ENCODE measurements at places on chromosomes 7 and 10.

GRCh38 chr10:11828682-11829284 is 5.6 kb downstream of the PROSER2 start:
- DNase-seq: no peak

GRCh38 chr10:21261842-21262294 is 263.6 kb downstream of the SKIDA1 start:
- no peak for DNase-seq

DNA sequence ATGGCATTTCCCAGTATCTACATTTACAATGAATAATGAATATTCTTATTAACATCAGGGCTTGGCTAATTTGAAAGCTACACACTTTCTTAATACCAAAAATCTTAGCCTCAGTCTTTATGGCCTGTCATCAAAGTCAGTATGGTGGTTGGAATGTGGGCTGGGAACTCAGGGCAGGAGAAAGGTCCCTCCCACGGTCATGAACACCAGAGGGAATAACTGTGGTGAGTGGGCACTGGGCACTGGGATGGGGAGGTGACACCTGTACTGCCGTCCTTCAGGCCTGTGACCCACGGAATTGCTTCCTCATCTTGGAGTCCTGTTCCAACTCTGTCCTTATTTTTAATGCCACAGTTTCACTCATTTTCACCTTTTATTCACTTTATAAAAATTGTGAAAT is 276.9 kb upstream of the PLPP4 start:
- DNase-seq: no peak

DNA sequence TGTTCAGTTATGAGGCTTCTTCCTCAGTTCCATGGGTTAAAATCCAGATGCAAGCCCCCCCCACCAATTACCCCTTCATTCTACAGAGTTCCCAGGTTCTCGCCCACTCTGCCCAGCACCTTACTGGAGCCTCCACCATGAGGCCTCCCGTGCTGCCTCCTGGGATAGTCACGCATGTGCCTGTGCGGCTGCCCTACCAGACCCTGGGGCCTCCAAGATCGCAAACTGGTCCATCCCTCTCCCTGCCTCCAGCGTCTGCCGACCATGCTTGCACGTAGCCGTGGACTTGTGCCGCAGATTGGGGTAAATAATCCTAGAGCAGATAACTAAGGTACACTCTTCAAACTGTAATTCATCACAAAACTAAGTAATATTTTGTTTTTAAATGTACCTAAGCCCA is 611.2 kb downstream of the PTPRN2 start:
- DNase-seq: no peak

DNA sequence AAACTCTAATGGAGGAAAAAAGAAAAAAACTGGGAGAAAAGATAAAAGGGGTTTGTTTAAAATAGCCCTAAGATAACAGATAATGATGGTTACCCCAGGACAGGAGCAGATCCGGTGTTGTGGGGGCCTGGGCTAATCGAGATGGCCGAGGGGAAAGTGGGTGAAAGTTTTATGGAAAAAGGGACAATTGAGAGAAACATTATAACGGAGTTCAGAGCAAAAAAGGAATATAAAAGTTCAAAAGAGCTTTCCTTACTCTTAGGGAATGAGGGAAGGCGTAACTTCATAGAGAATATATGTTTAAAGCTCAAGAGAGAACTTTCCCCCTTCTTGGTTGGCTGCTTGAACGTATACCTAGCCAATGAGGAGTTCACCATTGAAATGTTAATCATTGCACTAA is 131.4 kb downstream of the BAMBI start:
- DNase-seq: no peak

DNA sequence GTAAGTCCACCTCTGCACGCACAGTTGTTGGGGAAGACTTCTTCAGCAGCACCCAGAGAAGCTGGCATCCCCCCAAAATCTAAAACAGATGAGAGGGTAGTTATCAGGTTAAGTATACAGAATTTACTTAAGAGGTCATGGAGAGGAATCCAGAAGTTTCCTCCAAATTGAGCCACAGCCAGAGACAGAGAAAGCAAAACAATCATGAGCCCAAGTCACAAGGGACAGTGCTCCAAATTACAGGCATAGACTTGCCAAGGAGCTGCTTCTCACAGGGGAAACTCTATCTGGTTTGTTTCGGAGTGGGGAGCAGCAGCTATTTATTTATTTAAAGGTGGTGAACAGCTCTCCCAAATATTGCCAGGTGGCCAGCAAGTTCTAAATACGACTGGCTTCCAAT is 308.4 kb downstream of the SKIDA1 start:
- no peak for DNase-seq

DNA sequence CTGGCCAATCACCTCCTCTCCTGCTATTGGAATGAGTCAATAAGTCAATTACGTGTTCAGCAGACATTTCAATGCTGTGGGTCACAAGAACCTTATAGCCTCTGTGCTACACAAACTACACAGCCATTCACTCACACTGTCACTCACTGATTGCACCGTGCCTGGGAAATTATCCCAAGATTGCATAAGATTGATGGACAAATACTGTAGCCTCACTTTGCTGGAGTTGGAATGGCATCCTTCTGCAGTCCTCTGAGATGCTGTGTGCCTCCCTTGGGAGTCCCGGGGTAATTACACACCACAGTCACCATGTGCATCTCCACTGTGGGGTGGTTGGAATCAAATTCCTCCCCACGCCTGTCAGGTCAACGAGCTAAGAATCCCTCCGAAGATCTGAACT is 358.7 kb upstream of the MGMT start:
- DNase-seq: no peak

GRCh38 chr10:31847515-31847914 is 81.1 kb downstream of the ARHGAP12 start:
- no peak for DNase-seq

DNA sequence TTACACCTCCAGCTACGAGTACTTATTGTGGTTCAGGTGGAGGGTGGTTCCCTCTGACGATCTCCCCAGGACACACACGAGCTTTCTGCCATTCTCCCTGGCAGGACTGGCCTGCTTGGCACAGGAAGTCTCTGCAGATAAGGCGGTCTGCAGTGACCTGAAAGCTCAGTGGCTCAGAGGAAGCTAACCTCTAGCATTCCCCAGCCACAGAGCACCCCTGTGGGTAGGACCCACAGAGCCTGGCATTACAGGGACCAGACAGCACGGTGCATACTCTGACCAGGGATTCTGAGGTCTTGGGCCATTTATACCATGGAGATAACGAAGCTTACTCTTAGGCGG is 1.9 kb upstream of the GPR146 start:
- DNase-seq: no peak

DNA sequence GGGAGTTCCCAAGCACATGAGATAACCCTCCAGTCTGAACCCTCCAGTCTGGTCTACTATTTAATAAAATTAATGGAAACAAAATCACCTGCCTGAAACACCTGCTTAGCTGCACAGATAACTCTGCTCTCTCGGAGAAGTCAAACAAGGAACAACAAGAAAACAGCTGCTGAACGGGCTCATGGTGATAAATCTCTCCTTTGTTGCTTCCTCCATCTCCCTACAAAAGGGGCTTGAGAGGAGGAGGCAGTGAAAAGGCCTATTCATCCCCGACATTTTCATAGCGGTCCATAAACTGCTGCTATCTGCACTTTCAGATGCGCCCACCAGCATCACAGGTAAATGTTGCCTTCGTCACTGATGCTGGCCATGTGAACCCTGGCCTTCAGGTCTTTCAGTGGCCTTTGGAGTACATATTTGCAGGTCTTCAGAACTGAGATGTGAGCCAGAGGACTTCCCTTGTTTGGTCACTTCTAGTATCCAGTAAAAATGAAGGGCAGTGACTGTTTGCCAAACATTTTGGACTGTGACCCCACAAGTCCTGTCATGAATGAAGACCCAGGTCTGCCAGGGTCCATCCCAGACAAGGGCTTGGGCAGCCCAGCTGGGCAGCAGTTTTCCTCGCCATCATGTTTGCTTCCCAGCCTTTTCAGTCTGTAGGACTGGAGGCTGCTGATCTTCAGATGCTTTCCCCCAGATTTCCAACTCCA is 15.9 kb downstream of the FKBP6 start:
- no peak for DNase-seq

DNA sequence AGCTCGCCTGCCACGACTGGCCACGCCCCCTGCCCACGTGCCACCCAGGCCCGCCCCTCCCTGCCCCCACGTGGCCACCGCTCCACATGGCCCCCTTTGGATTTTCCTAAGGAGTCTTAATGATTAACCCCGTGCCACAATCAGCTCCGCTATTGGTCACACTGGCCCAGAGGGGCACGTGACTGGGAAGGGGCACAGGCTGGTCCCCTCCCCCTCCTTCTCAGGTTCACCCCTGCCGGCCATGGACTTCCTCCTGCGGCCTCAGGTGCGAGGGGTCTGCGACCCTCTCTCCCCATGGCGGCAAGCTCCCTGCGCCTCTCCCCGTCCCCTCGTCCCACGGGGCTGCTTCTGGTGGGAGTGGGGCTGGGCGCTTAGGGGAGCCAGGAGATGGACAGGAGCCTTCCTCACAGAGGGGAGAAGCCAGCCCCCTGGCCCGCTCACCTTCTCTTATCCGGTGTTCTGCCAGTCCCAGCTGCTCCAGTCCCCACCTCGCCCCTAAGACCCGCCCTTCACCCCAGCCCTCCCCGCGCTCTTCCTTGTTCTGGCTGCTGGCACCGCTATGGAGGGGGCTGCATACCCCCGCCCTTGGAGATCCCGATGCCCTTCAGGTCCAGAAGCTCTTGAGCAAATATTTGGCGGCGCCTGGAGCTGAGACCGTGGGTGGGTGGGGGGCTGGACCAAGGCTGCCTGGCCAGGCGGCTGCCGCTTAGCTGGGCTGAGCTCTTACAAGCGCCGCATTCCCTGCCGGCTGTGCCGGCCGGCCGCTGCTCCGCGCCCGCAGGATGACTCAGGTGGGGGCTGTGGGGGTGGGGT is 3.2 kb downstream of the SLC4A2 start:
- no peak for DNase-seq

- no peak for DNase-seq
These were observed 8.4 kb downstream of the PLXDC2 start for GRCh38 chr10:19824381-19825342.

DNA sequence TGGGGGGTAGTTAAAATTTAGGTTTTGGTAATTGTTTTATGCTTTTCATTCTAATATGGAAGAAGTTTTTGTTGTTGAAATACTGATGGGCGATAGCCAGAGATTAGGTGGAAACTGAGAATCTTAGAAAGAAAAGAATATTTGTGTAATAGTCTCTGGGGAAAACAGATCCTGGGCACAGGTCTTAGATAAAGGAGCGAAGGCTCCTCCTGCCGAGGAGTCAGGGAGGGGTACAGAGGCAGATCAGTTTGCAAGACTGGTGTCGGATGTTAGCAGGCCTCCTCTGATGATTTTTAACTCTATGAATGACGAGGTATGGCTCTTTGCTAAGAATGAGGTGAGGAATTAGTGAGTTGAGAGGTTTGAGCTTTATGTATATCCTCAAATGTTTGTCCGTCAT is 339.7 kb downstream of the HGF start:
- no peak for DNase-seq

DNA sequence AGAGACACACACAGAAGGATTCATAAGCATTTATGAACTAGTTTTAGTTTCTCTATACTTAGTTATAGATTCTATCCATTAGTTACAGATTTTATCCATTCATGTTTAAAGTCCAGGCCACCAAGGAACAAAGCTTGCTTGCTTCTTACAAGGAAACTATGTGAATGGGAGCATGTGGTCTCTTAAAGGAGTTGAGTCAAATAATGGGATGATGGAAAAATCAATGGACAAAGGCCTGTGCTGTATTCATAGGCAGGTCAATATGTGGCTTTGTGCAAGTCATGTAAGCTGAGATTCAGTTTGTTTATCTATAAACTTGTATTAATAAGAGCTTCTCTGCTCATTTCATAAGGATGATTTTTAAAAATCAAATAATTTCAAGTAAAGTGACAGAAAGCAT is 172.8 kb upstream of the CDK1 start:
- no peak for DNase-seq

DNA sequence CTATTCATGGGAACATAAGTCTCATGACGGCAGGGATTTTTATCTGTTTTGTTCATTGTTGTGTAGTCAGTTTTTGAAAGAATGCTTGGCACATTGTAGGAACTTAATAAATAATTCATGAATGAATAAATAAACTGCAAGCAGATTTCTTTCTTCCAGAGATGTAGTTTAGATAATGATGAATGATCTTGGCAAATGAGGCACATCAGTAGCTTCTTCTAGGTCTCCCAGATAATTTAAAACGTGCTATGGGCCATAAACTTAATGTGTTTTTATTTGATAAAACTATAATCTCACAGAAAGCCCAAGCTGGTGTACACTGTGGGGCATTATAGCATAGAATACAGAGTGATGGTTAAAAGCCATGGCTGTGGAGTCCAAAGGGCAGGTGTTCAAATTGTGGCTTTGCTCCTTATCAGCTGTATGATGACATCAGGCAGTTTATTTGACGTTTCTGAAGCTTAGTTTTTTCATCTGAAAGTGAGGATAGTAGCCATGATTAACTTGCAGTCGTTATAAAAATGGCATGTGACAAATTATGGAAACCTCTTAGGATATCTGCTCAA is 3.5 kb downstream of the MGAM start:
- no peak for DNase-seq

- DNase-seq: no peak
These were observed at the start of gene CPVL for GRCh38 chr7:29146057-29146706. CPVL (minus strand) TSS chr7:29146537; CDS start chr7:29121061, 25,476 bp downstream.

GRCh38 chr10:96600337-96600736 is 13.5 kb upstream of the TM9SF3 start:
- DNase-seq: no peak

DNA sequence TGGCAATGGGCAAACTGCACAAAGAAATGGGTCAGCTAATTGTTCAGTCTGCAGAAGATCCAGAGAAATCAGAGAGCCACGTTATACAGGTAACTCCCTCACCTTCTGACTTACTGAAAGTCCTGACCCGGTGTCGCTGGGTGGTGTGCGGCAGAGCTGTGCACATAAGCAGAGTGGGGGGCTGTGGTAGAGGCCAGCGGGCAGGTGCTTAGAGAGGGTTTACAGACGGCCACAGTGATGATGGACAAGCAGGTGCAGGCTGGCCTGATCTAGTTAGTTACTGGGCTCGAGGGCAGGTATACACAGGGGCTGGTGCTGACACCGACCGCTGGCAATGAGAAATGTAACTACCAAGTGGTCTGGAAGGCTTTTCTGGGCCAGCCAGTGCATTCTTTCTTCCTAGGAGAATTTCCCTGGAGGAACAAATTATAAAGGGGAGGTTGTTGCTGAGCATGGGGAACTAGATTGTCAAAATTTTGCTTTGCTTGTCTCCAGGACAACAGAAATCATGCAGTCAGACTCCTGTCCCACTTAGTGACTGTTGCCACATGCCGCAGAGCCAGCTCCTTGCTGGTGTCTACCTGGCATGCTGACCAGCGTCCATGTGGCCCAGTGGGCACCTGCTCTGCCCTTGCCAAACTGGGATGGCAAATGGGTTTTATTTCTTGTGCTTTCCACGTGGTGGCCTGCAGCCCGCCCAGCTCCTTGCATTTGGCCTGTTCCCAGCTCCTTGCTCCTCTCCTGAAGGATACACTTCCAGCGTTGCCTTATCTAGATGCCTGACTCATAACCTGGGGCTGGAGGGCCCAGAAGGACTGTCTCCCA is 28.8 kb downstream of the DENND10 start:
- no peak for DNase-seq

DNA sequence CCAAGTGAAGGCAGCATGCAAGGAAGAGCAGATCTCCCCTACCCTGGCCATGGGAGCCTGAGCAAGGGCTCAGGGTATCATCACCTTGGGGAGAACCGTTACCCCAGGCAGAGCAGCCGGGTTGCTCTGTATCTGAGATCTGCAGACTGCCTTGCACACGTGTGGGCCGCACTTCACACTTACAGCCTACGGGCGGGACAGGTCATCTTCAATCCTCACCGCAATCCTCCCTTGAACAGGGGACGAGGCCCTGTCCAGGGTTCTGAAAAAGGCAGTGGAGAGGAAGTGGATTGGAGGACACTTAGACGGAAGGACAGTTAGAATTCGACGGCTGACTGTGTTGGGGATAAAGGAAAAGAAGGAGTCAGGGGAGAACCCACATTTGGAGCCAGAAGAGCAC is 51.4 kb downstream of the NPS start:
- no peak for DNase-seq

Measured in T-helper 1 cell (primary cell).